Activated CD4-positive, alpha-beta T cell treated with anti-CD3 and anti-CD28 coated beads, Interleukin-2, amount 50 U/mL, for 1 hour (primary cell): ENCODE measurements at places on chromosomes 5 and 9.

DNA sequence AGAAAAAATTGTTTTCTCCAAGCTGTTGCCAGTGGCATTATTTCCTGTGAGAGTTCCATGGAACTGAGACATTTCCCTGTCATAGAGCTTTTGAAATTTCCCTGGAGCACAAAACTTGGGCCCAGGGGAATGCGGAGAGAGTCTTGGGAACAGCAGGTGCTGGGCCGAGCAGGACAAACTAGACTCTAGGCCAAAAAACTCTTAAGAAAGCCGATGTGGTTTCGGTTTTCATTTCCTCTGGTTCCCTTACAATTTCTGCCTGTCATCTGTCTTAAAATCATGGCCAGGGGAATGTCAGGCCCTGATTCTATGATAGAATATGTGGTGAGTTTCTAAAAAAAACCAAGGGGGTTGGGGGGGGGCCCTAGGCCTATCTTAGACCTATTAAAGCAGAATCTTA is 4.6 kb downstream of the SLC35A4 start:
- no peak for DNase-seq

GRCh38 chr5:76709762-76710161 is 6.2 kb upstream of the F2R start:
- DNase-seq, result no peak

- no peak for DNase-seq
These were observed 438.0 kb upstream of the WWC1 start for GRCh38 chr5:167853421-167853820.

DNA sequence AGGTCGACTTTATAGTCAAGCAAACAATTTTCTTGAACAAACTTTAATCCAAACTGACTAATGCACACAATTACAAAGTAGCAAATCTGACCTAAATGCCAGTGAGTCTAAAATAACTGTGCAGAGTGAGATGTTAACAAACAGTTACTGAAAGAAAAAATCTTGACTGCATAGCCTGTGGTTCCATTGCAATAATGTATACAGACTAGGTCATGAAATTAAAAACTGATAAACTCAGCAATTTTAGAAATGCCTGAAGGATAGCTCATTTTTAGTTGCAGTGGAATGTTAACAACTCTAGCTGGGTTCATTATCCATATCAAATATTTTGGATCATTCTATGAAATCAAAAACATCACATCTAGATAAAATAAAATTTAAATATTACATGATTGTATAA is 73.4 kb upstream of the CDH12 start:
- DNase-seq, result no peak

DNA sequence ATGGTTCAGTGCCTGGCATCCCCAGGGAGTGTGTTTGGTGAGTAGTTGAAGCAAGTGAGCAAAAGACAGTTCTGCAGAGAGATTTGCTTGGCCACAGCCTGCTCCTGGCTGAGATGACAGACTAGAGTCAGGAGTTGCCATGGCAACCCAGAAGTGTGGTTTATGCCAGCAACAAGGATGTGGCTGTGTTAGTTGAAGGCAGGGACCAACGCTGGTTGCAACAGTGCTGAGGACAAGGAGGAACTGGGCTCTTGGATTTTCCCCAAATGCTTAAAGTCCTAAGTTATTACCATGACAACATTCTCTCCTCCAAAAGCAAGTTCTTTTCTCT is 2.7 kb downstream of the NXNL2 start:
- peak; percentile 16 for DNase-seq

GRCh38 chr5:178642351-178642909 is 15.6 kb upstream of the CLK4 start:
- no peak for DNase-seq

DNA sequence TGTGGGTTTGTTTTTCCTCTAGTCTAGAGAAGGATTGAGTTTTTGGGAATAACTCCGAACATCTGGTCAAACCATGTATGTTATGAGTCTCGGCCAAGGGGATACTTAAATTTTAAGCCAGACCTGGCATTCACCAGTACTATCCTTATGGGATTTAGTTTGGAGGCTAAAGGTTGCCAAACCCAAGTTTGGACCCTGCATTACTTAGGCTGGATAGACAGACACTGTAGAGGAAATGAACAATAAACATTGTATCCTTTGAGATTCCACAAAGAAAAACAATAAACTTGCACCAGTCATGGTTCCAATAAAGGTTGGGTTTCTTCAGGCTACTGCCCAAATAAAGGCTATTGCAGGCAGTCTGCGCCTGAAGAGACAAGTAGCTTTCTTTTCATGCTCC is 296.7 kb upstream of the MEF2C start:
- DNase-seq, result no peak

- no peak for DNase-seq
These were observed 109.4 kb downstream of the CMYA5 start for GRCh38 chr5:79798893-79799590.

GRCh38 chr5:36928947-36929346 is 52.4 kb downstream of the NIPBL start:
- no peak for DNase-seq

DNA sequence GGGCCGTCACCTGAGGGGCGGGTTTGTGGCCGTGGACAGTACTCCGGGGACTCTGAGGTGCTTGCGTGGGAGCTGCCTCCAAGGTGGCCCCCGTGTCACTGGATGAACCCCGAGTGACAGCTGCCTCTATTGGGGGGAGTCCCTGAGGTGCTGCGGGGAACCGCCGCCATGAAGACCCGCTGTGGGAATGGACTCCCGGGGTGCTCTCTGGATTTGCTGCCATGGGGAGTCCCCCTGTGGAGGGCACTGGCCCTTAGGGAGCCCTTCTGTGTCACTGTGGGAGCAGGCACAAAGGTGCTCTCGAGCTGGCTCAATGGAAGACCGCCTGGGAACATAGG is 100.2 kb upstream of the CCL21 start:
- DNase-seq, result no peak

GRCh38 chr5:96087939-96088338 is 126.3 kb upstream of the ELL2 start:
- DNase-seq, result no peak

GRCh38 chr9:127280880-127281660 is 16.5 kb downstream of the GARNL3 start:
- DNase-seq, result no peak

- no peak for DNase-seq
These were observed 12.2 kb downstream of the CDH18 start for GRCh38 chr5:19975795-19976194.

- no peak for DNase-seq
These were observed 25.4 kb downstream of the OGN start for GRCh38 chr9:92378865-92379560.

DNA sequence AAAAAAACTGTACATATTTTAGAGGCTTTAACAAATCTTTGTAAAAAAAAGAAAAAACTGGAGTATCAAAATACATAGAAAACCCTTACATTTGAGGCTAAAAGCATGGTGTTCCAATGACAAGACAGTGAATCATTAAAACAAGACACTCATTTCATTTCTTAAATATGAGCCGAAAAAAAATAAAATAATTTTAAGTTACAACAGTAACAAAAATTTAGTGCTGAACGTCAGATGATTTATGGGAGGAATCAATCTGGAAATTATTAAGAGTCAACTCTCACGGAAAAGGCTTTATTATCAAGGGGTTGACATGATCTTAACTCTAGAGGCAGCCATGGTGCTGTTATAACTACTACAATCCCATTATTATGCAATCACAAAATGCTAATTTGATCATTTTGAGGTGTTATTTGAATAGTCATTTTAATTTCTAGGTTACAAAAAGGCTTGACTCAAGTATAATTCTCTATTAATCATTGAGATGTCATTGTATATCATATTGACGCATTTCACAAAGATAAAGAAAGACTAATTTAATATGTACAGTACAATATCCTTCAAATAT is 51.9 kb downstream of the MAPKAP1 start:
- DNase-seq, result no peak

DNA sequence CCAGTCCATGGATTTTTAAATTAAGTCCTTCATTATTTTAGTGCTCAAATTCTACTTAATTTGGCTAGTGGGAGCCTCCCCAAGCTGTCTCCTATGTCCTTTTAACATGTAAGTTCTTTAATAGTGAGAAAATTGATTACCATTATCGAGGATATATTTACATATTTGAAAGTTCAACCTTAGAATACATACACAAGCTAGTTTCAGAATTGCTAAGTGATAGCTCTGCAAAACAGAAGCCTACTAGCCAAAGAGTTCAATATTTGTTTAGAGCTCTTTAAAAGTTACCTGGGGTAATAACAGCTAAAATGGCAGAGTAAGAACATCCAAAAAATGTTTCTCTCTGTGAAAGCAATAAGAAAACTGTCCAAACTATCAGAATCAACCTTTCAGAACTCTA is 48.2 kb downstream of the LOX start:
- DNase-seq, result no peak

GRCh38 chr5:9739135-9739534 is 109.0 kb upstream of the TAS2R1 start:
- DNase-seq, result no peak

DNA sequence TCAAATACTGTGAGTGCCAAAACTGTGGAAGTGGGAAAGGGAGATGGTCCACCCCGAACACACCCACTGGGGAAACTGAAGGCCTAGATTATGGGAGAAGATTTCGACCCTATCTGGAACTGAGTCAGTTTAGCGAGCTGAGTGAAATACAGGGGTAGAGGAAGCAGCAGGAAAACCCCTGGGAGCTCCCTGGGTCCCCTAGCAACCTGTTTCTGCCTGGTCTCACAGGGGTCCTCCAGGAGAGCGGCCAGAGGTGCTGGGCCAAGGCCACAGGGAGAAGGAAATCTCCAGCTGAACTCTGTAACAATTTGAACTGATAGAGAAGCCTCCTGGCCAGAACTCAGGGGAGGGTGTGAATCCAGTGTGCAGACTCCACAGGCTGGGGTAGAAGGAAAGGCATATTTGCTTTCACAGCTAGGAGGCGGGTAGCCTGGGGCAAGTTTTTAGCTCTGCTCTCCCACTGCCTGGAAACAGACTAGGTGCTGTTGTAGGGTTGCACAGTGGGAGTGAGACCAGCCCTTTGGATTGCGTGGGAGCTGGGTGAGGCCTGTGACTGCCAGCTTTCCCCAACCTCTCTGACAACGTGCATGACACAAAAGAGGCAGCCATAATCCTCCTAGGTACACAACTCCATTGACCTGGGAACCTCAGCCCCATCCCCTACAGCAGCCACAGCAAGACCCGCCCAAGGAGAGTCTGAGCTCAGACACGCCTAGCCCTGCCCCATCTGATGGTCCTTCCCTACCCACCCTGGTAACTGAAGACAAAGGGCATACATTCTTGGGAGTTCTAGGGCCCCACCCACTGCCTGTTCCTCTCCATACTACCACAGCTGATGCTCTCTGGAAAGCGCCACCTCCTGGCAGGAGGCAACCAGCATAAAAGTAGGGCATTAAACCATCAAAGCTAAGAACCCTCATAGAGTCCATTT is 78.8 kb upstream of the GPBP1 start:
- DNase-seq, result no peak

GRCh38 chr9:92506184-92506857 is 24.0 kb upstream of the ASPN start:
- no peak for DNase-seq

GRCh38 chr5:17720071-17720470 is 85.8 kb downstream of the TAF11L14 start:
- no peak for DNase-seq

- DNase-seq, result no peak
These were observed 251.6 kb upstream of the PIK3R1 start for GRCh38 chr5:67963789-67964519.

DNA sequence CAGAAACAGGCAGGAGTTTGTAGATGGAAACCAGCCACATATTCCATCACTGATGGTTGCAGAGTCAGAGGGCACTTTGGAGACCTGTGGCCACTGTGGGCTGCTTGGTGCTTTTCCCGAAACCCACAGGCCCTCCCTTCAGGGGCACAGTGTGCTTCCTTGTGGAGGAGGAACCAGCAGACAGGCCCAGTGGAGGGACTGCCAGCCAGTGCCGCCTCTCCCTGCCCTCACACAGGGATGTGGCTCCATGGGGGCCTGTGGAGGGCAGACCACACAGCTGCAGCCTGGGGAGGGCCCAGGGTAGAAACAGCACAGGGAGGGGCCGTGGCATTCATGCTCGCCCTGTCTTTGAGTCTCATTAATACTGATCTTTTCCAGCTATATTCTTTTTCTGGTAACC is 35.2 kb downstream of the CEP72 start:
- DNase-seq, result no peak

DNA sequence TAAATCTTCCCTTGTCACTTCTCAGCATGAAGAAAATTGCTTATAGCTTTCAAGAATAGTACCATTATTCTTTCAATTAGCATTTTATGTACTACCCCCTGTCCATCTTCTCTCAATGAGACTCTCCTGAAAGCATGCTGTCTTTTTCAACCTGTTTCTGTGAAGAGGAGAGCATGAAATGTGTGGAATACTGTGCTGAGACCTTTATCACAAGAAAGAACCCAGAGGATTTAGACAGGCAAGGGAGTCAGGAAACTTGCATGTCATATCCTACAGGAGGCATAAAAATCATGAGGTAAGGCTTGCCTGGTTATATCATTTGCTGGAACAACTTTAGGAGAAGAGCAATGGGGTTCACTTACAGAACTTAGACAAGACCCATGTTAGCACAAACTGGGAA is 56.7 kb upstream of the LPAR1 start:
- no peak for DNase-seq

GRCh38 chr5:150603052-150603451 is 37.4 kb upstream of the SYNPO start:
- DNase-seq, result no peak

DNA sequence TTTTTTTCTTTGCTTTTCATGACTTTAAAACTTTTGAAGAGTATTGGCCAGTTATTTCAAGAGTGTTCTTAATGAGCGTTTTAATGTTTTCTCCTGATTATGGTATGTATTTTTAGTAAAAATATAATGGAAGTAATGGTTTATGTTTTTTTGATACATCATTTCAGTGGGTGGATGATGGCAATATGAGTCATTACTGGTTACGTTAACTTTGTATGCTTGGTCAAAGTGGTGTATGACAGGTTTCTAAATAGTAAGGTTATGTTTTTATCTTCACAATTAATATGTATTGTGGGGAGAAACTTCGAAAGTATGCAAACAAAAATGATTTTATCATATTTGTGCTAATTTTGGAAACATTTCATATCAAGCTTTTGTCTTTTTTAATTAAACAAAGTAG is 176.7 kb upstream of the PRDM9 start:
- DNase-seq, result no peak

DNA sequence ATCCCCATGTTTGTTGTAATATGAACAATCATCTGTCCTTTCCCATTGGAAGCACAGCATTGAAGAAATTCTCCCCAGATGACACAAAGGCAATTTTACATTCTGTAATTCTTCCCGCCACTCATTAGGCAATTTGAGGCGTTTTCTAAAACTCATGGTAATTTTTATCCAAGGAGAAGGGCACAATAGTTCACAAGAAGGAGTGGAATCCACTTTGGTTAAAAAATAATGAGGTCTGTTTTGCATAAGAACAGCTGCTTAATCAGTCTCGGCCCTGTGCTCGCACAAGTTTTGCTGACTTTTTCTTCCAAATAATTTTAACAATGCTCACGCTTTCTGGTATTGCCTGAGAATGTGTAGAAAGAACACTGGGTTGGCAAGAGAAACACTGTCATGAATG is 94.0 kb downstream of the CAVIN4 start:
- DNase-seq, result no peak

- DNase-seq, result no peak
These were observed 133.8 kb downstream of the BARX1 start for GRCh38 chr9:93821307-93821703.

GRCh38 chr5:135211083-135211790 is 177.2 kb upstream of the PITX1 start:
- DNase-seq, result no peak
